ENCODE measurements at places on chromosomes 4 and X.

- DNase-seq = no peak
Observed at GRCh38 chrX:130974323-130974722, 71.3 kb upstream of the ENOX2 start.

DNA sequence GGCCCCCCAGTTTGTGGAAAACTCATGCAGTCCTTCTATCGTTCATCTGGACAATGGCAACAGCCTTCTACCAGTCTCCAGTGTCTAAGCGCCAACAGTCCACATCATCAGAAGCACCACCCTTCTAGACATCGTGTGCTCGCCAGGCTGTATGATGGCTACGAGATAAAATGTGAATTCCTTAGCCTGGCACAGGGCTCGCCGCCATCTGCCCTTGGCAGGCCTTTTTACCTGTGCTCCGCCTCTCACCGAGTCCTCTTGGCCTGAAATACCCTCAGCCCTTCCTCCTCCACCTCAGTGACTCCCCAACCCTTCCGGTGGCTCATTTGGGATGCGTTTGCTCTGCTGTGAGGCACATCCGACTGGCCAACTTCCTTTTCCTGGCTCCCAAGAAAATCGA is 15.9 kb upstream of the STS start:
- no peak for DNase-seq

DNA sequence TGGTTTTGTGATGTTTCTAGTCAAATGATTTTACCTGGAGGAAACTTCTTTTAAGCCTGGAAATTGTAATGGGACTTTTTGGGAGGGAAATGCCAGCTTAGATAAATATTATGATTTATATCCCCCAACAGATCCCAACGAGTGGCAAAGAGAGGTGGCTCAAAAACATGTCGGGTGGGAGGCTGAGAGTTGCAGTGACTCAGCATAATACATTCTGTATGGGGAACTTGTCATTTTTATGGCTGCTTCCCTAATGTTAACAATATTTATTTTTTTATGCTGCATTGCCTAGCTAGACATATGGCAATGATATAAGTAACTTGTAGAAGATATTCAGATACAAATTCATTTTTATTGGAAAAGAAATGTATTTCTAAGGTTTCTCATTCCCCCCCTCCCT is 219.0 kb downstream of the ARHGAP10 start:
- DNase-seq = no peak

DNA sequence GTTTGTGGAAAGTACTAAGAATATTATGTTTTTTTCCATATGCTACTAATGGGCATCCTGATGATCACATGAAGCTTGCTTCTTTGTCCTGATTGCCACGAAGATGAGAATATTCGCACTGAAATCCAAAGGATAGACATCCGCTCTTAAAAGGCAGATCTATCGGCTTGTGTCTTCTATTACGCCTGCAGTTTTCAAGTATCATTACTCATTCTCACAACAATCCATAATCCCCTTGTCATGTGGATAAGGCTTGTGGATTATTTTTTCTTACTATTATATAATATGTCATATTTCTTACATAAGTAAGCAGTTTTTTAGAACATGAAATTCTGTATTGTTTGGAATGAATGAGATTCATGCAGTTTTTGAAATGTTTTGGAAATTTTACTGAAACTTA is 62.8 kb downstream of the KCNIP4 start:
- no peak for DNase-seq

DNA sequence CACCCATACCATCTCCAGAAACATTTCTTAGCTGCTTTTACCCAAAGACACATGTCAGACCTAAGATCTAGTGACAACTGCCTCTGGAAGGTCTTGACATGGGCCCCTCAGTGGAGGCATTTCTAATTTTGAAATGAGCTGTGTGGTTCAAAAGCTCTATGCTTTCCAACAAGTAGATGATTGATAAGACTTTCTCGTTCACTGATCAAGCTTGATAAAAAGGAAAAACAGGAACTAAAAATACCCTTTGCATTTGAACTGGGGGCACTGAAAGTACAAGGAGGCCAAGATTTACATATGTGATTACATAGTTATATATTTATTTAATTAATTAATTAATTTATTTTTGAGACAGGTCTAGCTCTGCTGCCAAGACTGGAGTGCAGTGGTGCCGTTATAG is 61.3 kb upstream of the SCOC start:
- no peak for DNase-seq

DNA sequence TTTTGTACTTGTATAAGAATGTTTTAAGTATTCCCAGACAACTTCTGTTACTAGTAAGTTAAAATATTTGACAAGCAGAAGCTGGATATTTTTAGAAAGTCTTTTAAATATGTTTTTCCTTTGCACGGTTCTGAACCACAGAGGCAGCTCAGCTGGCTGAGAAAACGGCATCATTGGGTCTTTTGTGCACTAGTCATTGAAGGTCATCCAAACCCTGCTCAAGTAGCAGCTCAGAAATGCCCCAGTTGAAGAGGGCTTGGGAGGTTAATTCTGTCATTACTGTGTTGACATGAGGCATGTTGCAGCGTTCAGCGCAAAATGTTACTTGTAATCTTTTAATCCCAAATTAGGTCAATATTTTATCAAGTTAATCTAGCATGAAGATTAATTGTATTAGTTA is 383.7 kb upstream of the FAM241A start:
- DNase-seq = no peak

DNA sequence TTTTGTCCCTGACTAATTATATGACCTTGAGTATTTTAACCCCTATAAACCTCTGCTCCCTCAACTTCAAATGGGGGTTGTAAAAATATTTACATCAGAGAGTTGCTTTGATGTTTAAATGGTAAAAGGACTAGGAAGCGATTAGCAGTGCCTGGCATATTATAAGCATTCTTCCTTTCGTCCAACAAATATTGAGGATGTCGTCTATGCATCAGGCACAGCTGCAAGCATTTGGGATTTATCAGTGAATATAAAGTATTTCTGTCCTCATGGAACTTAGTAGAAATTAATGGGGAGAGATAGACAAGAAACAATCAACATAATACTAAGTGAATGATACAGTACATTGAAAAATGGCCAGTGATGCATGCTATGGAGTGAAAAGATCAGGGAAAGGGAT is 115.5 kb upstream of the EDNRA start:
- no peak for DNase-seq

DNA sequence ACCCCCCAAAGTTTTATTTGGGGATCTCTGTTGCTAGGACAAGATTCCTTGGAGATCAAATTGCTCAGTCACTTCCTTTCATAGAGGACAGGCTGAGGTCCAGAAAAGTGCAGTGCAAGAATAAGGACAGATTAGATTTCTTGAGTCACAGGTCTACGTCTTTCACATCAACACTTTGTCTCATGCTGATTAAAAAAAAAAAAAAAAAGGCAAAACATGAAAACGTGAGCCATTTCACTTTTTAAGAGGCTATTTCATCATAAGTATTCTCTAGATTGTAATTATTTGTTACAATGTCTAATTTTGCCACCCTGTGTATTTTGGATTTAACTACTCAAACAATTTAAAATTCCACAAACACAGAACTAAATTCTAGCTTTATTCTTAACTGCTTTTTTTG is 647.0 kb downstream of the TRAM1L1 start:
- no peak for DNase-seq

GRCh38 chrX:130825525-130825924 is 77.5 kb downstream of the ENOX2 start:
- DNase-seq = peak; percentile 17

DNA sequence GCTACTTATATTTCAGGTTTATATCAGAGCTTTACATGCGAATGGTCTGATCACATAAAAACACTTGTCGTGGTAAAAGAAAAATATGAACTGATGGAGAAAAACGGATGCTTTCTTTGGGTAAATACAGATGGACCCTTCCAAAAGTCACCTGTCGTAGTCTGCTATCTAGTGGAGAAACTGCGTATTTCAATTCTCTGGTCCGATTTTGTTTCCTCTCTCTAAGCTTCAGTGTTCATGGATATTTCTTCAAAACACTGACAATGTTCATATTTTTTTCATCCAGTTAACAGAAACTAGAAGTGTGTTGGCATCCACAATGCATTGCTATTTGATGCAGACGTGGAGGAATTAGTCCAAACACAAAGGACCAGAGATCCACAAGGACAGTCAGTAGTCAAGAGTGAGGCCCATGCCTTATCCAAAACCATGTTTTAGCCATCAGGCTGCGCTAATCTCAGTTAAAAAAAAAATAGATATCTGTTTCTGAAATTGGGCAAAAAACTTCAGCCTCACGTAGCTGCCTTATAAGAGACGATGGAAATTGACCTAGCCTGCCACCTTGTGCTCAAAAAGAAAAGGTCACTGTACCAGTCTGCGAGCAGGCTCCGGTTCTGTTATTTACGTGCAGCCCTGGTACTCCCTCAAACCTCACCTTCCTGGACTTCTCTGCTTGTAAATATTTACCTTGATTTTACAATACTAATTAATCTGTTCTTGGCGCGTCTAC is 16.0 kb downstream of the MEPE start:
- DNase-seq = peak; percentile 43

- no peak for DNase-seq
Observed at GRCh38 chr4:147050356-147050765, 104.7 kb upstream of the TTC29 start.

DNA sequence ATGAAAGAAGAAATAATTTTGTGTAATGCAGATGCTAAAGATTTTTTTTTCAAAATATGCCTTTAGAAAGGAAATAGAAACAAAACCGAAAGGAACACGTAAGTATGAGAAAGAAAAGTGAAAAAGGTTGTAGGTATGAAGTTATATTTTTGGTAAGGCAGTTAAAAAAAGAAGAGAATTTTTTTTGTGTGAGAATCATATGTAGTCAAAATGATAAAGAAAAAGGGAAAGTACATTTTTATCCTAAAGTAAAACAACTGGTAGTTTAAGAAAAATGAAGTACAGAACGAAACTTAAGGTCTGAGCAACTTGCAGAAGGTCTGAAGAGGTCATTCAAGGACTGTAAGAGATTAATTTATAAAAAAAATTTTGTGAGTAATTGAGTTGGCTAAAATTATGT is 164.0 kb upstream of the TRAM1L1 start:
- DNase-seq = no peak

DNA sequence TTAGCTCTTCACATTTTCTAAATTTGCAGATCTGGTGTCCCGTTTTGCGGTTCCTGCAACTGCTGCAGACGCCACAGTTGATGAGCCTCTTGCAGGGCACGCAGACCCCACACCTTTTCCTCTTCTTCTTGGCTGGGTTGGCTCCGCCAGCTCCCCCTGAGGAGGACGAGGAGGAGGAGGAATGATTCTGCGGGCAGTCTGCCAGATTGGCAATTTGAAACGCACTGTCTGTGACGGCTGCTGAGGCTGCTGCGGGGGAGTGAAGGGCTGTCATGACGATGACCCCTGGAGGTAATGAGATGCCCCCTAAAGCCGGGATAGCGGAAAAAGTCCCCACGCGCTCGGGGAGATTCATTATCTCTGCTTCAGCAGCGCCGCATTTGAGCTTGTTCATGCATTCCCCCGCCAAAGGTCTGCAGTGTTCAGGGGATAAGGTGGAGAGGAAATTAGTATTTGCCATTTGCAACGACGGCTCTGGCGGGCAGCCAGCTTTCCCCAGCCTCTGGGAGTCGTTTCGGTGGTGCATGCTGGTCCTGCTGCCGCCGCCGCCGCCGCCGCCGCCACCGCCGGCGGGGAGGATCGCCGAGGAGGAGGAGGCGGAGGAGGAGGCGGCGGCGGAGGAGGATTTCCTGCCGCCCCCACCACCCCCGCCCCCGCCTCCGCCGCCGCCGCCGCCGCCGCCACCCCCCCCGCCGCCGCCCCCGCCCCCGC is 3.8 kb downstream of the CXXC4 start:
- DNase-seq = no peak

GRCh38 chrX:11129534-11130105 is 18.5 kb downstream of the HCCS start:
- no peak for DNase-seq

DNA sequence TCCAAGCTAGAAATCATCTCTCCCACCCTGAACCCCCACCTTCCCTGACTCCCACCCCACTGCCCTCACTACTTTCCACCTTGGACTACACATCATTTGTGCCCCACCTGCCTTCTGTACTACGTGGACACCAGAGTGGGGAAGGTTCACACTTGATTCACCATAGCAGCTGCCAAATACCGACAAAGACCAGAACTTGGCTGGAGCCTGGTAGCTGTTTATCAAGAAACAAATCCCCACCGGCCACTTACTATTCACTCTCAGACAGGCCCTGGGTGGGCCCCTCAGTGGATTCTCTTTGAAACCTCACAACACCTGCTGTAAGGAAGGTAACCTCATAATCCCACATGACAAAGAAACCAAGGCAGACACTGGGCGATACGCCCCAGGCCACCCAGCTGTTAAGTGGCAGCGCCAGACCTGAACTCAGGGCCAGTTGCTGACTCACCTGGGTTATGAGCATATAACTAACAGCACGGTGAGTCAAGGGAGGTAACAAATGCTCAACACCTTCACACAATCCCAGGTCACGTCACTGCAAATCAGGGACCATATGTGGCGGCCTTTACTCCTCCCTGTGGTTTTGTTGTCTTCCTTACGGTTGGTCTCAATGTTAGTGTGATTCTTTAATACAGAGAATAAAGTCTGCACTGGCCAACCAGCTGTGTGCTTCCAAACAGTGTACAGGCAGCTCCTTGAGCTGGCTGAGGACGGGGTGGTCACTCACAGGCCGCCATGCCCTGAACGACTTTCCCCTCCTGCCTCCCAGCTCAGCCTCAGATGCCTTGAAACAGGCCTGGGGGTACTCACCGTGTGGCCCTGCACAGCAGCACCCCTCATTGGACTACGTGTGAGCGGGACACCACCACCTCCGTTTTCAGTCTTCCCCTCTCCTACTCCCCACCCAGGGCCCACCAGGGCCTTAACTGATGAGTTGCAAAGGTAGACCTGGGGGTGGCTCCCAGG is 7.5 kb downstream of the WDR1 start:
- DNase-seq = no peak

DNA sequence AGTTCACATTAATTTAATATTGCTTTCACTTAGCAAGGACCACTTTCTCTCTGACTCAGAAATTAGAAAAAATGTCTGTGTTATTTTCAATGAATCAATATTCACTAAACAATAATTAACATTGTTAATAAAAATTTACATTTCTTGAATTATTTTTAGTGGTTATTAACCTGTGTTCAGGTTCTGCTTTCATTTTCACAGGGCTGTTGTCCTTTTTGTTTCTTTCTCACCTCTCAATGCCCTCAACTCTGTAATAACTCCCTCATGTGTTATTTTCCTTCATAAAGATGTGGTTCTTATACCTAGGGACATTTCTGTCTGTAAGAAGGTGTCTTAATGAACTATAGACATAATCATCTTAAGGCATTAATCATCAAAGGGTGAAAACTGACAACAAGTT is 43.1 kb upstream of the PRR27 start:
- DNase-seq = no peak

- no peak for DNase-seq
Observed at GRCh38 chr4:7773401-7774180, 166.1 kb downstream of the AFAP1 start.

Data from DMS79 treated with DMSO at 0.1 percent for 48 hours (cell line).